Activated naive CD4-positive, alpha-beta T cell treated with Interleukin-2 at 50 U/mL for 16 hours (primary cell): ENCODE measurements at places on chromosomes 5 and 9.

GRCh38 chr5:60545551-60545950 is 154.4 kb downstream of the DEPDC1B start:
- no peak for DNase-seq

GRCh38 chr5:177482359-177482795 is 8.9 kb upstream of the DBN1 start:
- no peak for DNase-seq

- DNase-seq = no peak
These were observed 429.5 kb downstream of the DTWD2 start for GRCh38 chr5:118558871-118559270.

GRCh38 chr9:83019246-83019645 is 43.7 kb downstream of the RASEF start:
- DNase-seq = no peak

DNA sequence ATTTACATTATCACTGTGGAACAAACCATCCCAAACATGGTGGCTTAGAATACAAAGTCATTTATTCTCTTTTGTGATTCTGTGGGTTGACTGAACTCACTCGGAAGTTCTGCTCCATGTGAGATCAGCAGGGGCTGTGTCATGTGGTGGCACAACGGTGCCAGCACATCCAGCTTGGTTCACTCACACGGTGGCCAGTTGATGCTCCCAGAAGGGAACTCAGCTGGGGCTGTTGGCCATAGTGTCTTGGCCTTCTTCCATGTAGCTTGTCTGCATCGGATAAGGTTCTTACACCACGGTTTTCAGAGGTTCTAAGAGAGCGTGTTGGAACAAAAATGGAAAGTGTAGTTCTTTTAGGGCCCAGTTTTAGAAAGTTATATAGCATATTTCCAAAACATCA is 312.7 kb downstream of the DMRT2 start:
- no peak for DNase-seq

- DNase-seq = no peak
These were observed 619.3 kb downstream of the TLE4 start for GRCh38 chr9:80191108-80191507.

DNA sequence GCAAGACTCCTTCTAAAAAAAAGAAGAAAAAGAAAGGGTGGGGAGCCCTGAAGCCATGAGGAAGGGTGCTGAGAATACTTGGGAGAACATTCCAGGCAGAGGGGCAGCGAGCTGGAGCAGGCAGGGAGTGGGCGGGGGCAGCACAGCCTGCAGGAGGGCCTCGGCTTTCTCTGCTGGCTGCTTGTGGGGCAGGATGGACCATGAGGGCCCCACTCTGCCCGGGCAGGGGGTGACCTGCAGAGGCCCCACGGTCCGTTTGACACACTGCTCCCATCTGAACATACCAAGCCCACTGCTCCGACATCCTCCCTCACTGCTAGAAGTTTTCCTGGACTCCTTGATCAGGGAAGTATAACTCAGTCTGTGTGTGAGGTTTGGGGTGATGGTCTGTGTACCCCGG is 11.7 kb upstream of the NUP214 start:
- no peak for DNase-seq

DNA sequence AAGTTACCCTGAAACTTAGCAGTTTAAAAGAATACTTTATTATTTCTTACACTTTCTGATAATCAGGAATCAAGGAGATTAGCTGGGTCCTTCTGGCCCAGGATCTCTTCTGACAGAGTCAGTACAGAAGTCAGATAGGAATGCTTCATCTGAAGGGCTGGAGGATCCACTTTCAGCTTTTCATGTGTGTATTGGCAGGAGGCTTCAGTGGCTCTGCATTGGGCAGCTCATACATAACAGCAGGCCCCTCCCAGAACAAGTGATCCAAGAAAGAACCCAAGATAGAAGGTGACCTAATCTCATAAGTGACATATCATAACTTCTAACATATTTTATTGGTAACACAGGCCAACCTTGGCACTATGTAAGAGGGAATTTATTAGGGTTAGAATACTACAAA is 258.4 kb downstream of the HCN1 start:
- DNase-seq = no peak

- no peak for DNase-seq
These were observed 239.8 kb downstream of the EPB41L4A start for GRCh38 chr5:112179290-112179689.

- no peak for DNase-seq
These were observed 286.1 kb downstream of the IRX2 start for GRCh38 chr5:2465383-2465782.

DNA sequence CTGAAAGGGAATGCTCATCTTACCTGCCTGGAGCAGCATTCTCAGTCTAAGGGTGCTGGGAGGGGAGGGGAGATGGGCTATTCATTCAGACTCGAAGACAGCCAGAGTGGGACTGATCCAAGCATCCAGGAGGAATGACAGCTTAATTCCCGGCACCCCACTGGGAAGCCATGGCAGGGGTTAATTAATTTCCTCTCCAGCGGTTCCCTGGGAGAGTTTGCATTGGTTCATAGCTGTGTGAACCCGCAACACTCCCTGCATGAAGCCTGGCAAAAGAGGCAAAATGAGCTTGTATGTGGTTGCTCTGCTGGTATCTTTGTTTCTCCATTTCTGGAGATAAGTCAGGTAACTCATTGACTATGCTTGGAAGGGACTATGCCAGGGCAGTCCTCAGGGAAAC is 401.0 kb upstream of the SLC24A2 start:
- no peak for DNase-seq

DNA sequence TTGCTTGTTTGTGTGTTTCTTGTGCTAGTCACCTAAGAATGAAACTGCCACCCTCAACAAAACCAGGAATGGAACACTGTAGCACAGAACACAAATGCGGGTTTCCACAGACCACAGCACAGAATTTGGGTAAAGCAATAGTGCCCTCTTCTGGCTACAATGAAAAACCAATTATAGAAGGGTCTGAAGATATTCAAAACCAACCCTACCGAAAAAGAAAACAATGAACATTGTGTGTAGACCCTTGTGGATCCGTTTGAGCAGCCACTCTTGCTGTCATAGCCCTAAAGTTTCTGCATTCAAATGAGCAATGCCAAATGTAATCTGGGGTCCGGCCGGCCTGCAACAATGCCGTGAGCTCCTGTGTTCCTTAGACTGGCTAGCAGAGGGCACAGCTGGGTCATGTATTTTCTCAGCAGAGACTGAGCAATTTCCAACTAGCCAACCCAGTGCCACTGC is 8.3 kb upstream of the ENC1 start:
- DNase-seq = peak; percentile 10

DNA sequence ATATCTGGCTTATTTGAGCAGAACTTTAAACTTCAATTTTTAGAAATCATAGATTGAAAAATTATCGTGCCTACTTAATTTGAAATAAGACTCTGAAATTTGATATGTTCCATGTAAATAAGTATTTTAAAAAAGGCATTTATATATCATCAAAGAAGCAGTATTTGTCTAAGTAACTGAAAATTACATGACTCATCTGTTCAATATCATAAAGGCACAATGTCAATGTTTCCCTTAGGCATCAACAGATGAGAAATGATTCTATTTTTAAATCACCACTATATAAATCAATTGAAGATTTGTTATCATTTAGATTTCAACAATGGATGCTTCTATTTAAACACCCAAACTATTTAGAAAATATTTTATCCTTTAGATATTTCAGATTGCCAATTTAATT is 142.9 kb upstream of the POU5F2 start:
- no peak for DNase-seq

- no peak for DNase-seq
These were observed 21.9 kb upstream of the MED10 start for GRCh38 chr5:6399980-6400910.

DNA sequence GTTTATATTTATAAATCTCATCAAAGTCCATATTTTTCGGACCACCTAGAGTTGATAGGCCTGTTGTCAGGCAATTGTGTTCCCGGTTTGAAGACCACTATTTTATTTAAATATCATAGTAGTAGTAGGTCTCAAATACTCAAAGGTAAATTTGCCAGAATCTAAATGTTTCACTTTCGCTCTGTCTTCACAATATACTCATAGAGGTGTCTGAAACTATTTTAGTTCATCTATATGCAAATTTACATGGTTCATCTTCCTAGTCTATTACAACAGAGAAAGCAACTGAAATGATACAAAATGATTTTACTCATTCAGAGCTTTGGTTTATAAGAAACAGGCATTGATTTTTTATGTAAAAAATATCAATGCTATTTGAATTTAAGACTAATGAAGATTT is 1897.5 kb downstream of the EFNA5 start:
- no peak for DNase-seq

GRCh38 chr5:137994556-137994955 is 38.3 kb downstream of the FAM13B start:
- DNase-seq = no peak

DNA sequence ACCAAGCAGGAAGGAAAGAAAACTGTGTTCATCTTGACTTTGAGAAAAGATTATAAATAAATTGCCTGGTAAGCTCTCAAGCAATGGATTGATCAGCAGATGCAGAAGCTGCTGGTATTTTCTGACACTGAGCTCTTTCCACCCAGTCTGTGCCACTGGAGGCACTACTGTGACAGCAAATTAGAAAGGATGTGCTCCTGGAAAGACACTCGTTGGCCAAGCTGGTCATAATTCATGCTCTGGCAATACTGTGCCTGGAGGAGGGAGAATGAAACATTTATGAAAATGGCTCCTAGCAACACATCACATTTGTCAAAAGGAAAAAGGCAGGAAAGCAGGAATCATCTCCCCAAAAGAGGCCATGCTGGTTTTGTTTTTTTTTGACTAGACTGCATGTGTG is 84.2 kb downstream of the CAVIN4 start:
- no peak for DNase-seq

- no peak for DNase-seq
These were observed 279.6 kb downstream of the ARRDC3 start for GRCh38 chr5:91103353-91104061.

- no peak for DNase-seq
These were observed 87.4 kb downstream of the APBA1 start for GRCh38 chr9:69584759-69585158.

- DNase-seq = no peak
These were observed 702.1 kb downstream of the SEMA5A start for GRCh38 chr5:8843771-8844170.

GRCh38 chr9:108831496-108832178 is 24.1 kb downstream of the ACTL7B start:
- DNase-seq = no peak

GRCh38 chr5:135481909-135482311 is 29.8 kb upstream of the TIFAB start:
- DNase-seq = no peak

GRCh38 chr5:169080448-169080911 is 220.5 kb downstream of the SLIT3 start:
- DNase-seq = no peak

DNA sequence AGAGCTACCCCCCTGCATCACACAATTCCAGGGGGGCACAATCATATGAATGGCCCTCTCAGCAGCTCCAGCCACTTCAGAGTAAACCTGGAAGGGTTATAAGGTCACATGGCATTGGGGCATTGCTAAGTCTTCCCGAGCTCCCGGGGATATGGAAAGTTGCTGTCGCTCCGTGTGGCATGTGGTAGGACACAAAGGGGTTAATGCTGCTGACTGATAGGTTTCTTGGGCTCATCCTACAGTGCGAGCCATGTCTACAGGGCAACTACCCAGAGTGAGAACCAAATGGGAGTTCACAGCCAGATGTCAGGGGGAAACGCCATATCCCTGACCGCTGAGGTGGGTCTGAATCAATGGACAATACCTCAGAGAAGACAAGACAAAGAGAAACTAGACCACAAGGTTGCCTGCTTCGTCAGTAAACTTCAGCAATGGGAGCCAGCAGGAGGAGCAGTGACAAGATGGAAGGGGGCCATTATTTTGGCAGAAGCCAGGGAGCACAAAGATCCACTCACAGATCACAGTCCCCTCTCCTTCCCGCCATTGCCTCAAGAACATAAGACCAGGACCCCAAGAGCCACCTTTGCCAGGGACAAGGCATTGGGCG is 52.4 kb upstream of the SHISAL2B start:
- DNase-seq = no peak

GRCh38 chr9:82543726-82544125 is 519.2 kb downstream of the RASEF start:
- no peak for DNase-seq

- no peak for DNase-seq
These were observed 42.2 kb downstream of the LEAP2 start for GRCh38 chr5:132915681-132916080.

DNA sequence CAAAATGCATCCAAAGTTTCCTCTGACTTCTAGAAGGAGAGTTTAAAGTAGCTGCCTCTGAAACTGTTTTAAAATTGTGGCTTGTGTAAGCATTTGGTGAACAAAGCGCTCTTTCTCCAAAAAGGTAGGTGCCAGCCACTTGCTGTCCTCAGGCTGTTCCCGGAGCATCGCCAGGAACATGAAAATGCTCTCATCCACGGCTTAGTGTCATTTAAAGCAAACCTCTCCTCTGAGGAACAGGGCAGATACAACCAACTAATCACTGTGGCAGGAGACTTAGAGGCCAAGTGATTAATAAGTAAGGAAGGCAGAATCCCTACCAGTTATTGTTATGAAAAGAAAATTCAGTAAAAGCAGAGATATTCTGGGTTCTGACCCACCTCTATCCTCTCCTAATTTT is 165.6 kb downstream of the DCP2 start:
- no peak for DNase-seq

DNA sequence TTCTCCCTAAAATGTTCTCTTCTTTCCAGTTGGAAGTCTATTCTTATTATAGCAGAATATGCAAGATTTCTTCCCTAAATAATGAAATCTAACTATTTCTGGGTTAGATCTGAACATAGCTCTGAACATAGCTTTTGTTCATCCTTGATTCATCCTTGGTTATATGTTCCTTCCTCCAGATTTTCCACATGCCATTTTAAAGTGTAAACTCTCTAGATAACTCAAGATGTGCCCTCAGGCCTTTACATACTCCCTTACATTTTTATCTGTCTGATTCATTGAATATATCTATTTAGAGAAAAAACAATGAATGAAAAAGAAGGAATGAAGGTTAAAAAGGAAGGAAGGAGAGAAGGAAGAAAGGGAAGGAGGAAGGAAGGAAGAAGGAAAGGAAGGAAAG is 100.9 kb downstream of the FBXO38 start:
- no peak for DNase-seq

GRCh38 chr5:79093762-79094161 is 17.8 kb upstream of the BHMT start:
- no peak for DNase-seq

DNA sequence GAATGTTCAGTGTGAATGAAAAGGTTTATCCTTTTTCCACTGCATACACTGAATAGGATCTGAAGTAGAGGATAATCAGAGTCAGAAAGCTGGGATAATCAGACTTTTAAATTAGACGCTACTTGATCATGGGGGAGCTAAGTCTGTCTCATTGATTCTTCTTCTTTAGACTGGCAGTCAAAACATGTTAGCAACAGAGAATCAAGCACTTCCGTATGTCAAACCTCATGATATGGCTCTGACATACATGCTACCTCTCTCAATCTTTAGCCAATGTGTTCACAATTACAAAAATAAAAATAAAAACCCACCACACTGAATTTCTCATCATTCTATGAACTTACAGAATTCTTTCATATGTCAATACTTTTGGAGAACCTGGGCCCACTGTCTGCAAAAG is 19.0 kb upstream of the OR13F1 start:
- no peak for DNase-seq
